ENCODE measurements at places on chromosomes 3 and 15.

DNA sequence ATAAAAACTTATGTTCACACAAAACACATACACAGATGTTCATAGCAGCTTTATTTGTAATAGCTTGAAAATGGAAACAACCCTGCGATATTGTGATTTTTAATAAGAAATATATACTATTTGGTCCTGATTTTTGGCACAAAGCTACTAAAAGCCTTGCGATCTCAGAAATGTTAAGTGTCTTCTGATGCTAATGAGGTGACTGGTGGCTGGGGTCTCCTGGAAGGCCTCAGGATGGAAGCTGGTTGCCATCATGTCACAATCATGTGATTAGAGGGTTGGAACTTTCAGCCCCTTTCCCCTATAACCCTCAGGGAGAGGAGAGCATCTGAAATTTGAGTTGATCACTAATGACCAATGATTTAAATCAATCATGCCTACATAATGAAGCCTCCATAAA is 278.4 kb upstream of the UBE2E1 start:
- no peak for DNase-seq

GRCh38 chr3:101876142-101876541 is 26.8 kb downstream of the NFKBIZ start:
- no peak for DNase-seq

DNA sequence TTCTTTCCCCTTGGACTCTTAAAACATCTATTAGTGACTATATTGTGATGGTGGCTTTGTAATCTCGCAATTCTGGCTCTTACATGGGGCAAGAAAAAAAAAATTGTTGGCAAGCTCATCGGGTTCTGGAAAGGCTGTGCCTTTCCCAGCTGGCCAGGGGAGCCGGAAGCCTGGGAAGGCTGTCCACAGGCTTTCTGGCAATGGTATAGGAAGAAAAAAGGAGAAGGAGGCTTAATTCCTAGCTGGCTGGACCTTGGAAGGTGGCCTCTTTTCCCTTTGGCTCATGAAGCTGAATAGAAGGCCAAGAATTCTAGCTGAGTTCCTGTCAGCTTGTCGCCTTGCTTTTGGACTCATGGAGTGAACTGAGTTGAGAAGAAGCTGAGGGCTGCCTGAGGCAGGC is 243.5 kb upstream of the SEMA6D start:
- no peak for DNase-seq

DNA sequence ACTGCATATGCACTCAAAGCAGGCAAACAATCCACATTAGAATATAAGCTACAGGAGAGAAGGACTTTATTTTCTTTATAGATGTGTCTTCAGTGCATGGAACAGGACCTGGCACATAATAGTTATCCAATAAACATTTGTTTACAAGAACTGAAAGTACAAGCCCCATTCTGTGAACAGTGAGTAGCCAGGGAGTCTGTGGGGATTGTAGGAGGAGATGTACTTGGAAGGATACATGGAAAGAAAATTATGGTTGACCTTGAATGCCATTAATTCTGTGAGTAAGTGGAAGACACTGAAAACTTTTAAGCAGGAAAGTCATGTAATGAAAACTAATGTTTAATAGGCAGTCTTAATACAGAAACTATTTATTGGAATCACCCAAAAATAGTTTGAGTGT is 28.3 kb downstream of the MASP1 start:
- DNase-seq: no peak

DNA sequence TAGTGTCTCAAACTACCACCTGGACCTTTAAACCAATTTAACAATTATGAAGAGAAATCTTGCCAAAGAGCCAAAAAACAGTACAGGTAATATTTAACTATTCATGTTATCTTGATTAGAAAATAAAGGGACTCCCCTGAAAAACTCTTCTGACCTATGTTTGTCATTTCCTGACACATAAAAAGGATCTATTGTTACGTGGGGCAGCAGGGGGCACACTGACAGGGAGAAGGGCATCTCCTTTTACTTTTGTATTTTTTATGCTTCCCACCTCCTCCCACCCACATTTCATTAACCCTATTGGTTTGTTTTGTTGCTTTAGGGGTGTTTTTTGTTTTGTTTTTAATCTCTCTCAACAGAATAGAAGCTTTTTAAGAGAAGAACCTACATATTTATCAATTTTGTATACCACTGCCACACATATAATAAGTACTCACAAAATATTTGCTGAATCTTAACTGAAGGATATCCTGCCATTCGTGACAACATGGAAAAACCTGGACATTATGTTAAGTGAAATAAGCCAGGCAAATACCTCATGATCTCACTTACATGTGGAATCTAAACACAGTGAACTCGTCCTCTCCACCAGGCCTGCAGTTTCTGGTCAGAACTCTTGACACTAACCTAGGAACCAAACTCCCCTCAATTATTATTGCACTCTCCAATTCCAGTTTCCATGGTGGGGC is 17.7 kb downstream of the STAG1 start:
- DNase-seq: no peak

DNA sequence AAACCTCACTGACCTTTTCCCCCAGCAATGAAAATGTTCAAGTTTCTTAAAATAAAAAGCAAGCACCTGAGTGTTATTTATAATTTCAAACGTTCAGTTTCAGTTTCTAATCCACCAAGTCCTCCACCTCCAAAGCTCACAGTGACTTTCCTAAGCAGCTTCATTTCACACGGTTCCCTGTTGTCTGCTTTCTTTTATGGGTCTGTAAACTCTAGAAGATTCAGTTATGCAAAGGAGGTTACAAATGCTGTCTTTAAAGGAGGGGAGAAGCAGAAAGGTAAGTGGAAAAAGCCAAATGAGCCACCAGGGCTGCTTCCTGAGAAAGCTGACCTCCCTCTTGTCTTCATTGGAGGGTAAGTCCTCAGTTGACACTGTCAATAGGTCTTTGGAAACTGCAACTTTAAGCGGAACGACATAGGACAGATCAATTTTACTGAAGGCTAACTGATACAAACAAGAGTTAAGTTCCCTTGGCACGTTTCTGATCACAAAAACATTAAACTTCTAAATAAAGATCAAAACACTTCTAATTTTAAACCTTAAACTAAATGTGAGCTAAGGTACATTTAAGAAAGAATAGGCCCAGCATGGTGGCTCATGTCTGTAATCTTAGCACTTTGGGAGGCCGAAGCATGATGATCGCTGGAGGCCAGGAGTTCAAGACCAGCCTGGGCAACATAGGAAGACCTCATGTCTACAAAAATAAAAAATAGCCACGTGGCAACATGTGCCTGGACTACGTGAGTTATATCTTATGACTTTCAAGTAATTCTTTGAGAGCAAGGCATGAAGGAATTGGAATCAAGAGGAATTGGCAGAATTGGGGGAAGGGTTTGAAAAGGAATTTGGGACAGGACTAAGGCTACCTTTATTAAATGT is 151.9 kb upstream of the UBE2E1 start:
- DNase-seq: no peak

DNA sequence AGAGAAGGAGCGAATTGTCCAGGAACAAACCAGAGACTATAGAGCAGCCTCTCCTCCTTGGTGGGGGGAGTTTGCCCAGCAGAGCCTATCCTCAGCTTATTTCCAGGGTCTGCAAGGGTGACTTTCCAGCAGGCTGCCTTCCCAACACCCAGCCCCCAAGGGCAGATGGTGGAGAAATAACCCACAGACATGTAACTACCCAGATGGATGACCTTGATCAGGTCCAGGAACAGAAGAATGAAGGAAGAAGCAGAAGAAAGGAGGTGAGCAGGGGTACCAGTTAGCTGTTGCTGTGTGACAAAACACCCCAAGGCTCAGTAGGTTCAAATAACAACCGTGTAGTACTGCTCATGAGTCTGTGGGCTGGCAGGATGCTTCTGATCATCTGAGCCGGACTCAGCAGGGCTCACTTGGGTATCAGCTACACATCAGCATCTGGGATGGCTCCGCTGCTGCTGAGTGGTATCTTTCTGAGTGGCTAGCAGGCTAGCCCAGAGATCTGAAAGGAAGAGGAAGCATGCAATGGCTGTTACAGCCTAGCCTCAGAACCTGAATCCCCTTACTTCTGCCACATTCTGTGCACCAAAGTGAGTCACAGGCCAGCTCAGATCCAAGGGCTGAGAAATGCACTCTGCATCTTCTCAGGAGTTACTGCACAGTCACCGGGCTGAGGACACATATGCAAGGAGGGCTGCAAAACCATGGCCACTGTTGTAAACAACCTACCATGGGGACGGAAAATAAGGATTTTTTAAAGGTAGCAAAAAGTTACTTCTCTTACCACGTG is 22.2 kb upstream of the TXNRD3 start:
- DNase-seq: no peak

DNA sequence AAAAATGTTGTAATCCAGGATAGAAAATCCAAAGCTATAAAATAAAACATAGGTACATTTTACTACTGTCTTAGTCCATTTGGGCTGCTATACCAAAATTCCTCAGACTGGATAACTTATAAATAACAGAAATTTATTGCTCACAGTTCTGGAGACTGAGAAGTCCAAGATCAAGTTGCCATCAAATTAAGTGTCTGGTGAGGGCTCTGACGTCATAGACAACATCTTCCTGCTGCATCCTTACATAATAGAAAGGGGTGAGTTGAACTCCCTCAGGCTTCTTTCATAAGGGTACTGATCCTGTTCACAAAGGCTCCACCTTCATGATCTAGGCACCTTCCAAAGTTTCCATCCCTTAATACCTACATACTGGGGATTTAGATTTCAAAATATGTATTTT is 826.8 kb downstream of the NTRK3 start:
- no peak for DNase-seq

- DNase-seq: no peak
These were observed 48.6 kb upstream of the CP start for GRCh38 chr3:149270180-149270579.

DNA sequence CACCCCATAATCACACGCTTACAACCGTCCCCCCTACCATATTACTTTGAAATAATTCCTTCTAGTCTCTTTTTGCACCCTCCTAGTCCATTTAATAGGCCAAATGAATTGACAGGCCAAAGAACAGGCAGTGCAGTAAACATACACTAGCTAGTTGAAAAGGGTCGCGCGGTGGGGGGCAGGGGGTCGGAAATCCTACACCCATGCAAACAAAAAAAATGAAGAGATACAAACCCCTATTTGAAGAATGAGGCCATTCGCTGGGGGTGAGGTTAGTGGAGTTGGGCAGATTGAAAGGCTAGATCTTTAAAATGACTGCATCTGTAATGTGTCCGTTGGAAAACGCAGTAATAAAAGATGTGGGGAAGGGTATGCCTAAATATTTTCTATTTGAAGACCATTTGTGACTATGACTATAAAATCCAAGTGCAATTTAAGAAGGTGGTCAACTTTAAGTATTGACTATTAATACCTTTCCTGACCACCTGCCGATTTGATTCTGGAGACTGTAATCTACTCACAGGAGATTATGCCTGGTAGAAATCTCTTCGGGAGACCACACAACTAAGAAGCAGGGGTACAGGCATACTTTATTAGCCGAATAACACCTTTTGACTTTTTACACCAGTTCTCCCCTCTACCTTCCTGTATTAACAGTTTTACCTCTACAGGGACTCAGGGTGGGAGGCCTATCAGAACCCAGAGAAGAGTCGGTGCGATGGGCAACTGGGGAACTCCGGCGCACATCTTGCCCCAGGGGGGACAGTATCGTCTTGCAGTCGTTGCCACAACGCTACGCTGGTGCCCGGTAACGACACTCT is 762 bp upstream of the ARL6 start:
- peak; percentile 10 for DNase-seq

GRCh38 chr15:58839485-58839884 is 68.4 kb downstream of the MINDY2 start:
- no peak for DNase-seq

- no peak for DNase-seq
These were observed 19.9 kb downstream of the EEFSEC start for GRCh38 chr3:128173200-128173599.

DNA sequence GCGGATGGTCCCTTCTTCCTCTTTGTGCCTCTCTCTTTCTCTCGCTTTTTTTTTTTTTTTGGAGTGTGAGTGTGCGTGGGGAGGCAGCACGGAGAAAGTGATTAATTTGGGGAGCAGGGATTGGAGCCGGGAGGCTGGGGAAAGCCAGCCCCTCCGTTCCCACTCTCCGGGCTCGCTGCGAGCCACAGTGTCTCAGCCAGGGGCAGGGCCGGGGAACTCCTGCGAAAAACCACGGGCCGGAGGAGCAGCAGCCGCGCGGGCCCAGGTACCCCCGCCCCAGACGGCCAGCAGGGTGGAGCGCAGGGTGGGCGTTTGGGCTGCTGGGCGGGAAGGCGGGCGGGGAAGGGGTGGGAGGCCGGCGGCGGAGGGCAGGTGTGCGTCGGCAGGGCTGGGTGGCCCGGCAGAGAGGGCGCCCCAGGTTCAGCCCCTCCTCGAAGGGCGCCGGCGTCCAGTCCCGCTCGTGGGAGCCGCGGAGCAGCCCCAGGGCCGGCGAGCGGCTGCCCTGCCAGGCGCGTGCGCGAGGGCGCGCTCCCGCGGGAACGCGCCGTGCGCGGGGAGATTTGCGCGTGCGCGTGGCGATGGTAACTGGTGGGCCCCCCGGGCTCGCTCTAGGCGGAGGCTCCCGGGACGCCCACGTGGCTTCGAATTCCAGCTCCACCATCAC is 1.4 kb downstream of the CHL1 start:
- peak; percentile 41 for DNase-seq

- DNase-seq: no peak
These were observed 67.8 kb downstream of the THSD4 start for GRCh38 chr15:71183063-71183462.

DNA sequence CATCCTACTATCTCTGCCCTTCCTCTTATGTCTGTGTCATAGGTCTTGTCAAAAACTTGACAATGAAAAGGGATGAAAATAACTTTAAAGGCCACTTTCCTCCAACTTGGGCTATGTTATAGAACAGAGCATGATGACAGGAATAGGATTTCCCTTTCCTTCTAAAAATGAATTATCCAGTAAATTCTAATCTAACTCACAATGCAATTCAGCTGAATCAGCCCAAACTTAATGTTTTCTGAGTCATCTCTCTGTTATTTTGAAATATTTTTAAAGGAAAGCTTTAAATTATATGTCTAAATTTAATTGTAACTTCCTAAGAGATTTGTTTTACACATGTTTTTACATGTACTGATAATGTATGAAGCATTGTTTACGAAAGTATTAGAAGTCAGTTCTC is 258.5 kb downstream of the BBX start:
- DNase-seq: no peak

DNA sequence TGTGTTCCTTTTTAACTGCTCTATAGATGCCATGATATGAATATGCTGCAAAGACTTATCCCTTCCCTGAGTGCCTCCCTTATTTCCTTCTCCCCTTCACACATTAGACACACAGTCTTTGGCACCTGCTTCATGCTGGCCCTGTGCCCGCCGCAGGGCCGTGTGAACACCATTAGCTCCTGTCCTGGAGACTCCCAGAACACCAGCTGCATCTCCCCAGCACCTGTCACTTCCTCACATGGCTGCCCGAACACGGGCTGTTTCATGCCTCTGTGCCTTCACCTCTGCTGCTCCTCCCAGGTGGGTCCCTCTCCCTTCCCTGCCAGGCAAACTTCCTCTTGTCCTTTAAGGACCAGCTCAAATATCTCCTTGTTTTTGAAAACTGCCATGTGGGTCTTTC is 40.5 kb upstream of the SEC13 start:
- DNase-seq: no peak

DNA sequence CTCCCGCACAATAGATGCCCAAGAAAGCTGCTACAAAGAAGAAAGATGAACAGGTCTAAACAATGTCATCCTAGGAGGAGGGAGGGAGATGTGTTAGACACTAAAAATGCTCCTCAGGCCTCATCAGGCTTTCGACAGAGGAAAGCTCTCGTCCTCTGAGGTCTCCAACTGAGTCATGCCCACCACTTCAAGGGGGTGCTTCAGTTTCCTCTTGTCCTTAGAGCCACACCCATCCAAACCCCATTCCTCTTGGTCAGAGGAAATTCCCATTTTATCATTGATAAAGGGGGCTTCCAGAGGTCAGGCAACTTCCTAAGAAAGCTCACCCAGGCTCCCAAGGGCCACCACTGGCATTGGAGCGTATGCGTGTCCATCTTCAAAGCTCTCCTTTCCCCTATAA is 50.1 kb downstream of the HEG1 start:
- DNase-seq: no peak

All from WERI-Rb-1 (cell line).